ENCODE measurements at places on chromosomes 5 and 9.

DNA sequence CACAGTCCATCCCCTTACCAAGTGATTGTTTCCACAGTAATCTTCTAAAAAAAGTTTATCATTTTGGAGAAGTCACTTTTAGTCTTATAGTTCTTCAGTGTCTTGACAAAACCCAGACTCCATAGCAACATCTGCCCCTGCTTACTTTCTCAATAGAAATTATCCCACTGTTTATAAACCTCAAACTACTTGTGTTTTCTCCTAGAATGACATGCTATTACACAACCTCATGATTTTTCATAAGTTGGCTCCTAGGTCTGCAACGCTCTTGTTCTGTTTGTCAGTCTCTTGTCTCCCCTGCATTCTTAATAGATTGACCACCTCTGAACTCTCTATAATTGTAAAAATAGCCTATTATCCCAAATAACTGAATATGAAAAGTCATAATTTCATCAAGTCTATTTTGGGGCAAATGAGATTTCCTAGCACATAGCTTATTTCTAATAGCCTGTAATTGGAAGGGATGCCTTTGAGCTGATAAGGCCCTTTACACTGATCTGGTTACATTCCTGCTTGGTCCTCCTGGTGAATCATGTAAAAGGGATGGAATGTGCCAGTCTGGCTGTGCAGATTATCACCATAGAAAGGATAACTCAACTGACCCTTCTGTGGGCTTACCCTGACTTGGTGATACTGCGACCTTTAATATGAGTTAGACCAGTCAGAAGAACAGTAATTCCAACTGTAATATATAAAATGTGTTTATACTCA lies 69.6 kb downstream of the CHSY3 start:
- no peak for DNase-seq

DNA sequence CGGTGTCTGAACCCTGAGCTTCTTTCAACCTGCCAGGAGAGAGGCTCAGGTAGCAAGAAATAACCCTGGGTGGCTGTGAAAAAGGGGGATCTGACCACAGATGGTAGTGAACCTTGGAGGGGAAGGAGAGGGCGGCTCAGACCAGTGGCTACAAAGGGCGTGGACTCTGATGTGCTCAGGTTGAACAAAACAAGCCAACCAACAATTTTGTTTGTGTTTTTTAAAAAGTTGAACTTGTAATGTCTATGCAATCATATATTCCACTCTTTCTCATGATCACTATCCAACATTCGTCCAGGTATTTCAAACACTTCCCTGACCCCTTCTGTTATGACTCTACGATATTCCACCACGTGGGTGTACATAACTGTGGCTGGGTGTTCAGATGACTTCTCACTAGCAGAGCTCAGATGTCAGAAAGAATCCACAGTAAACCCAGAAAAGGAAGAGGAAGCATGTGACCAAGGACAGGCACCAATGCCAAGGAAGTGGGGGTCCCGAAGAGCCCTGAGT lies 20.0 kb downstream of the PTPN3 start:
- no peak for DNase-seq

DNA sequence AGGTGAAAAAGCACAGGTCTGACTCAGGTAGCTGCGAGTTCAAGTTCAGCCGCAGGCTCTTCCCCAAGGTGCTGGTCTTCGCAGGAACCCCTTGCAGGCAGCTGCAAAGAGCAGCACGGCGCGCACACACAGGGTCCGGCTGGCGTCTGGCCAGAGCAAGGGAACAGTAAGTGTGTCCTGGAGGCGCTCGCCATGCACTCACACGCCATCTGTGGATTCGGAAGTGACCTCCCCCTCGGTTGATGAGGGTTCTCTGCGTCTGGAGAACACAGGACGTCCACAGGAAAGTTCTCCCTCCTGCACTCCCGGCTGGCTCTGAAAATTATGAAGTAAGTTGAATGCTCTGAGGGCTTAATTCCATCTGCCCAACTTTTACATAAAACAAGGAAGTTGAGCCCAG lies 14.0 kb upstream of the EGFL7 start:
- DNase-seq, result no peak

DNA sequence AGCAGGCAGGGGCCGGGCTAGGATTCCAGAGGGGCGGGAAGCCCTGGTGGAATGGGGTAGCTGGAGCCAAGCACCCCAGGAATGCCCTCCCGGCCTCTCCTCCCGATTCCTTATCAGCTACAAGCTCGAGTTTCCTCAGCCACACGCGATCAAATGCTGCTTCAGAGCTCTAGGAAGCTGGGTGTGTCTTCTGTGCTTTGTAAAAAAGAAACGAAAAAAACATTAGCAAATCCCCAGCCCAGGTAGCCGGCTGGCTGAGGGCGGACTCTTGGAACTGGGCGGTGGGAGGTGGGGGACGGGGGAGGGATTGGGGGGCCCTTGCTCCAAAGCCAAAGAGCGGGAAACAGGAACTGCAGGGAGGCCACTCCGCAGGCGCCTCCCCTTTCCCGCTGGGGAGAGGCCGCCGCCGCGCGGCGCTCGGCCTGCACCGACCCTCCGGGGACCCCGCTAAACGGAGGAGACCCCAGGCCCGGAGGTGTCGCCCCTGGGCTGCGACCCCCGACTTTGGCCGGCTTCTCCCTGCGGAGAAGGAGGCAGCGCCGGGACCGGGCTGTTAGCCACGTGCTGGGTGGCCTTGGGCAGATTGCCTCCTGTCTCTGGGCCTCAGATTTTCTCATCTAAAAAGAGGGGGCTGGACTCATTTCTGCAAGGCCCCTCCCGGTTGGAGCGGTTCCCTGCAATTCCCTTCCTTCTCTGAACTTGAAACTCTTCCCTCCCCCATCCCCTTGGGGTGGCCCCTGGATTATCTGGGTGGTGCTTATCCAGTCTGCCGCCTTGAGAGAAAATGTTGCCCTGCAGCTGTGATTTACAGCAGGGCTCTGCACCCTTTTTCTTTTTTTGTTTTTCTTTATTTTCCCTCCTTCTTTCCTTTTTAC lies 40.9 kb upstream of the FABP6 start:
- peak; percentile 64 for DNase-seq

DNA sequence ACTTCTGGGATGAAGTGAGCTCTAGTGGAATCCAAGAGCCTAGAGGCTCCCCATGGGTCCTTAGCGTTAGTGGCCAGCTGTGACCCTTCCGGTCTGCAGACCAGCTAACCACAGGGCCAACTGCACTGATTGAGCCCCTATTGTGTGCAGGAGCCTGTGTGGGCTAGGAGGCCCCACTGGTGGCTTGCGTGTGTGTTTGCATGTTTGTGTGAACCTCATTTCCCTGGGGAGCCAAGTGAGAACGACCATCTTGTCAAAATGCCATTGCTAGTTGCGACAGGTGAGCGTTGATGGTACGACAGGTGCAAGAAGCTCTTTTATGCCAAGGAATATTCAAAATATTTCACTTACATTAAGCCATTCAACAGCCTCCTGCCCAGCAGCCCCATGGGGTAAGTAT lies 44.1 kb upstream of the ANKRD33B start:
- no peak for DNase-seq

DNA sequence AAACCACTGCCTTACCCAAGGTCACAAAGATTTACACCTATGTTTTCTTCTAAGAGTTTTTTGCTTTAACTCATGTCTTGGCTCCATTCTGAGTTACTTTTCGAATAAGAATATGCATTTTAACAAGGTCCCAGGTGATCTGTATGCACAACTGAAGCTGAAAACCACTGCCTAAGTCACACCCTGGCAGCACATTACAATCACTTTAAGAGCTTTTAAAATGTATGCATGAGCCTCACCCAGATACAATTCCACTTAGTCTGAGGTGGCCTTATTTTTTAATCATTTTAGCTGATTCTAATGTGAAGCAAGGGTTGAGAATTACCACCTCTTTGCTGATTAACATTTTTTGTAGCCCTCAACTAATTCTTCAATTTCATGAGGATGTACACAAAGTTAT lies 29.5 kb downstream of the IDNK start:
- DNase-seq, result no peak

GRCh38 chr9:89311346-89312221 lies 589 bp downstream of the CKS2 start:
- DNase-seq, result no peak

- DNase-seq, result no peak
Observed at GRCh38 chr9:3118081-3118480, 274.2 kb upstream of the PUM3 start.

GRCh38 chr5:36768450-36768849 lies 108.1 kb upstream of the NIPBL start:
- DNase-seq, result no peak

DNA sequence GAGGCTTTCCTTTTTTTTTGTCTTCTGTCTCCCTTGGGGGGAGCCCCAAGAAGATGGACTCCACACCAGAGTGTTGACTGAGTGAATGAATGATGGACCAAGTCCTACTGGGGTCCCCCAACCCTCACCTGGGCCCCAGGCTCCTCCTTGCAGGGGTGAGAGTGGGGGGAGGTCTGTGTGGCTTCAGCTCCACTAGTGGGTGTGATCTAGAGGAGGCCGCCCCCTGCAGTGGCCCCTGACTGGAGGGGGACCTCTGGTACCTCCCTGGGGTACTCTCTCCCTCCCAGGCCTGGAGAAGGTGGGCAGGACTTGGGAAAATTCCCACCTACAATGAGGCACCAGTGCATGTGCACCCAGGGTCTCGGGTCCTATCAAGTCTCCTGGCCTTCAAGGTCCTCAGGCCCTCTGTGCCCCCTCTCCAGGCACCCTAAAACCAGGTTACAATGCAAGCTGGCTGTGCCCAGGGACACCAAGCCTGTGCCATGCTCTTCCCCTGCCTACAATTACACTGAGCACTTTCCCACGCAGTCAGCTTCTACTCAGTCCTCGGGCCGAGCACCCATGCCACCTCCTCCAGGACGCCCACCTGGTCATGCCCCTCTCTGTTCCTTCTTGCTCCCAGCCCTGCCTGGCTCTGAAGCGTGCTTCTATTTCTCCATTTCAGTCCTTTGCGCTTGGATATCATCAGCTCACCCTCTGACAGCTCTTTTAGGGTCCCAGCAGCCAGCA lies 117.2 kb upstream of the PHYKPL start:
- DNase-seq, result no peak

- DNase-seq, result no peak
Observed at GRCh38 chr9:112894041-112894440, 3.4 kb upstream of the SLC46A2 start.

DNA sequence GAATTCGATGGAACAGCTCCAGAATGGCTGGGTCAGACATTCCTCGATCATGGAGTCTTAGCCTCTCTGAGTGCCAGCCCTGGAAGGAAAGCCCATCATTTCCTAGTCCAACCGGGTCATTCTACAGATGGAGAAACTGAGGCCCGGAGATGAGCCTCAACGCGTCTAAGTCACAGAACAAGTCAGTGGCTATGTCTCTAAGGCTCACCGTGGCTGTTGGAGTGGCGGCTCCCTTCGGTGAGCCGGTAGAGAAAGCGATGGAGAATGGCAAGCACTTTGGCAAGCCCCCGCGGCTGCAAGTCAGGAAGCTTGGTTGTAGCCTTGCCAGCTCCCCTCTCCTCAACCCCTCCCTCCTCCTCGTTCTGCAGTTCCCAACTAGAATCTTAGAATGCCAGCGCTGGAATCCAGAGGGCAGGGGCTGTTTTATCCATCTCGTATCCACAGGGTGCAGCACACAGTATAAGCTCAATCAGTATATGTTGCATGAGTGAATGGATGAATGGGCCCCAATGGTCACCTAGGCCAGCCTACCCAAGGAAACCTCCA lies 438 bp upstream of the ARSI start:
- no peak for DNase-seq

- peak; percentile 57 for DNase-seq
Observed at GRCh38 chr9:85515021-85515420, 226.7 kb downstream of the AGTPBP1 start.

GRCh38 chr5:138819081-138819480 lies 56.1 kb downstream of the LRRTM2 start:
- no peak for DNase-seq

- DNase-seq, result no peak
Observed at GRCh38 chr9:109245310-109245897, 75.5 kb downstream of the EPB41L4B start.

GRCh38 chr9:75039801-75040200 lies 11.7 kb upstream of the CARNMT1 start:
- no peak for DNase-seq

DNA sequence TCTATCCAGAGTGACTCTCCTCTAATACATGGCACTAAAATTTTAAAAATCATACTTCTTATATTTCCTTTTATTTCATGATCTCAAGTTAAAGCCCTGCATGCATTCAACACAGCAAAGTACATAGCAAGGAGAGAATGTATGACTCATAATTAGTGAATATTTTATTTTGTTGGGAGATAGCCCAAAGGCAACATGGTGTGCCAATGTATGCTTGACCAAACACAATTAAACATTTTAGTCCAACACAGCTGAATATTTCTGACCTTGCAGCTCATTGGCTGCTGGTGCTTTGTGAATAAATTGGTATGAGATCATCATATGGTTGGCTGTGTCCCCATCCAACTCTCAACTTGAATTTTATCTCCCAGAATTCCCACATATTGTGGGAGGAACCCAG lies 103.5 kb downstream of the NPR3 start:
- DNase-seq, result no peak

DNA sequence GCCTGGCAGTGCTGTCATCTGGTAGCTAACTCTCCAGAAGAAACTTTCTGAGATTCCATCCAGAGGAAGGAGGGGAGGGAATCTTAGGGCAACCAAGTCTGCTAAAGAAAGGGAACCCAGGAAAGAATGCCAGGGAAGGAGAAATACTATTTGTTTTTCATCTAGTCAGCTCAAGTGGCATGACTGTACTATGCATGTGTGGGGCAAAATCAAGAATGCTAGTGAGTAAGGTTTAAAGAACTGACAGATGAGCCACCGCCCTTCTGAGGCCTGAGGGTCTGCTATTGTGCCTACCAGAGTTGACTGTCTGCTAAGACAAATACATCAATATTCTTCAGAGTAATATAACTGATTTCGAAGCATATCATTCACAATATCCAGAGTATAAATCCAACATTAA lies 204.2 kb downstream of the SLC12A2 start:
- no peak for DNase-seq

GRCh38 chr9:2039294-2040180 lies 24.4 kb downstream of the SMARCA2 start:
- no peak for DNase-seq

DNA sequence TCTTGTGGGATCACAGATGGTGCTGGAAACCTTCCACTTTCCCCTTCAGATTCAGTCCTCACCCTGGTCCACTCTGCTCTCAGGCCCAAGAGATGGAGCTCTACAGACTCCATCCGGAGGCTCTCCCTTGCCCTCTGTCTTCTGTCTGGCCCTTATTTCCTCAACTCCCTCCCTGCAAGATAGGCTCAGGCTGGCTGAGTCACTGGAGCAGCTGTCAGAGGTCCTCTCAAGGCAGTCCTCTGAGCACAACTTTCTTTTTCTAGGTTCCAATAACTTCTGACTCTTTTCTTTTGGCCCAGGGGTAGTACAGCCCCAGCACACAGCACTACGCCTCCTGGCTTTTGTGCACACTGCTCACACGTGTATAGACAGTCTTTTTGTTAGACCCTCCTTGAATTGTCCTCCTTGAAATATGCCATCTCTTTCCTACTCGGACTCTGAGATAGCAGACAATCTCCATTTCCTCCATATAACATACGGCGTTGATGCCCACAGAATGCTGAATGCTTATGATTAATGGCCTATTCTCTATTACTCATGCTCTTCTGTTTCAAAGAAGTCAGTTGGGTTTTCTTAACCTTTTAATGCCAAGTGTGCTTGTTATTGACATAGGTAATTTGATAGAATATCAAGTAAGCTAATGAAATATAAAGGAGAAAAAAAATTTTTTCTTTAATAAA lies 193.1 kb downstream of the SLC12A2 start:
- no peak for DNase-seq

Data from LoVo (cell line).